ENCODE measurements at places on chromosomes 6 and 20. TPM values are rescaled to one million over a fixed set of nuclear protein-coding genes. Genes with fewer than 3 reads are reported as not detected.

DNA sequence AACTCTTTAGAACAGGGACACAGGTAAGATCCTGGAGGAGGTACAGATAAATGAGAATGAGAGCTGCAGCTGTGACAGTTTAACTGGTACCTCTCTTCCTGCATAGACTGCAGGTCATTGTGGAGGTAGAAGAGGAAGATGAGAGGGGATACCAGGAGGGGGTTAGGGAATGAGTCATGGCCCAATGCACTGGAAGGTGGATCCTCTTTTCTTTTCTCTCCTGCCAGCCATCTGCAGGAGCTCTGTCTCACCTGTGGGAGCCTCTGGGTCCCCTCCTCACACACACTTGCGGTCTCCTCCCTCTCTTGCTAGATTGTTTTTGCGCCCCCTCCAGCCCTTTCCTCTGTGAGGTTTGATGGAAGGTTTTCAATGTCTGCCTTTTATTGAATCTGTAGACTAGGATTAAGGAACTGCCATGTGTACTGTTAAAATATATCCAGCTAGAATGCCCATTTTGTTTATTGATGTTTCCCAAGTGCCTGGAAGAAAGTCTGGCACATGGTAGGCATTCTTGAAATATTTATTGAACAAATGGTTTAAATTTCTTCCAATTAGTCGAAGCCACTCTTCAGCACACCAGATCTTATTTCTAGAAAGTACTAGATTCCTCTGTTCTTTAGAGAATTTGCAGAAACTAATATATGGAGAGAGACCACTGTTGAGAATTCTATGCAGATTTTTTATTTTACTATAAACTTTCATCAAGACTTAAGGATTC lies 13.0 kb downstream of the C6orf163 start:
- H3K36me3 ChIP-seq = no peaks in the 10 kb centered on the region
- no peaks in the 10 kb centered on the region for H3K27me3 ChIP-seq
- no peak overlapping the region for H3K27ac ChIP-seq
- no peaks in the 10 kb centered on the region for H3K4me1 ChIP-seq
- no peak for DNase-seq

GRCh38 chr20:49287555-49288249 lies 9.8 kb upstream of the ZNFX1 start:
- no peak for DNase-seq
- H3K27ac ChIP-seq = no peak overlapping the region
- no peaks in the 10 kb centered on the region for H3K27me3 ChIP-seq
- no peak overlapping the region for H3K4me3 ChIP-seq

DNA sequence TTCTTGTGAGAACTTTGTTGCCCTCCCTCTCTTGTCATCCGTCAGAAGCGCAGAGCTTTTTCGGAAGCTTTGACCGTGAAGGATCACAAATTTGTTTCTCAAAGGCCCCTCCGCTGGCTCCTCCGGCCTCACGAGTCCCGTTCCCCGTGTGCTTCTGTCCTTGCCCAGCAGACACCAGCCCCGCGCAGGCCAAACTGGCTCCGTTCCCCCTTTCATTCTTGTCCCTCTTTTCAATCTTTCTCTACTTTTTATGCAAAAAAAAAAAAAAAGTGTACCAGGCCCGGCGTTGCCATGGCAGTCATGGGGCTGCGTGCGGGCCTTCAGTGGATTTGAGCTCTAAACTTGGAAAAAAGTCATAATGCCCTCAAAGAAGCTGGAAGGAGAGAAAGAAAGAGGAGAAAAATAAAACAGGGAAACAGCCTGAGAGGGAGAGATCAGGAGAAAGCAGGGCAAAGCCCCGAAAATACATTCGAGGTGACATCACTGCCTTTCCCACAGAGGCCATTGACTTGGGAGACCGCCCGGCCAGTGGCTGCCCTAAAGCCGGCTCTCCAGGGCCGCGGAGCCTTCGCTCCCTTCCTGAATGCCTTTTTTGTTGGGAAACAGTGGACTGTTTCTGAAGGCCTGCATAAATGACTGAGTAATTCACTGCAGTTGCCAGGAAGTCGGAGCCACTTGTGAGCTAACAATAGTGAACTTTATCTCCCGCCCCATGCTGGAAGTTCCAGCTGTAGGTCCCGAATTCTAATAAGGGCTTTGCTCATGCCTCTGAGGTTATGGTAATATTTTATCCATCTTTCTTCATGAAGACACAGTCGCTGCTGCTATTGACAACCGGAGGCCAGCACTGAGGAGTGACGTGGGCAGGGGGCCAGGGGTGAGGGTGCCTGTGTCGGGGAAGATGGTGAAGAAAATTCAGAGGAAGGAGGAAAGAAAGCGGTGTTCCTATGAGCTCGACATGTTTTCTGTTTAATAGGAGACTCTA lies 670.9 kb downstream of the QKI start:
- H3K27ac ChIP-seq = peak overlapping the region; percentile 70
- H3K4me1 ChIP-seq = peaks cover 12% of the 10 kb centered on the region
- no peak for DNase-seq
- no peaks in the 10 kb centered on the region for H3K27me3 ChIP-seq
- H3K4me3 ChIP-seq = no peak overlapping the region

GRCh38 chr6:14896475-14896874 lies 349.4 kb upstream of the JARID2 start:
- no peaks in the 10 kb centered on the region for H3K4me1 ChIP-seq
- no peak for DNase-seq
- no peak overlapping the region for H3K27ac ChIP-seq
- no peaks in the 10 kb centered on the region for H3K27me3 ChIP-seq
- no peaks in the 10 kb centered on the region for H3K36me3 ChIP-seq

- H3K27me3 ChIP-seq = no peaks in the 10 kb centered on the region
- no peak overlapping the region for H3K27ac ChIP-seq
- no peak overlapping the region for H3K4me3 ChIP-seq
- H3K36me3 ChIP-seq = no peaks in the 10 kb centered on the region
- DNase-seq = no peak
These were observed 47.3 kb downstream of the SLC35D3 start for GRCh38 chr6:136969433-136969832.

GRCh38 chr6:116330511-116330910 lies 40.2 kb upstream of the DSE start:
- no peaks in the 10 kb centered on the region for H3K36me3 ChIP-seq
- H3K27me3 ChIP-seq = no peaks in the 10 kb centered on the region
- H3K27ac ChIP-seq = no peak overlapping the region
- H3K4me3 ChIP-seq = no peak overlapping the region
- no peaks in the 10 kb centered on the region for H3K4me1 ChIP-seq

DNA sequence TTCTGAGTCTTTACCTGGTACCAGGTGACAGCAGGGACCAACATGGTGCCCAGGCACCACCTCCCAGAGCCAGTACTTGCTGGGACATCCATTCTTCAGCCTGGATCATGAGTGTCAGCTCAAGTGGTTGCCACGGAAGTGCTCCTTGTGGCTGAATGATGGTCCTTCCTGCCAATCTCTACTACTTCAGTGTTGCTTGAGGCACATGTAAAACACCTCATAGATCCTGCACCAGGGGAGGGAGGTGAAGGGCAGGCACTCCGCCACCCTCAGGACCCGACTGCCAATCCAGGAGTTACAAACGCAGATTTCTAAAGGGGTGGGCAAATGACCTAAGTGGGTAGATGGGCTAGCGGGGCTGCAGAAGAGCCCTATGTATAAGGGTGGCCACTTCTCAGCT lies 226.0 kb downstream of the PREX1 start:
- H3K36me3 ChIP-seq = no peaks in the 10 kb centered on the region
- no peak for DNase-seq
- no peak overlapping the region for H3K4me3 ChIP-seq
- H3K4me1 ChIP-seq = no peaks in the 10 kb centered on the region

DNA sequence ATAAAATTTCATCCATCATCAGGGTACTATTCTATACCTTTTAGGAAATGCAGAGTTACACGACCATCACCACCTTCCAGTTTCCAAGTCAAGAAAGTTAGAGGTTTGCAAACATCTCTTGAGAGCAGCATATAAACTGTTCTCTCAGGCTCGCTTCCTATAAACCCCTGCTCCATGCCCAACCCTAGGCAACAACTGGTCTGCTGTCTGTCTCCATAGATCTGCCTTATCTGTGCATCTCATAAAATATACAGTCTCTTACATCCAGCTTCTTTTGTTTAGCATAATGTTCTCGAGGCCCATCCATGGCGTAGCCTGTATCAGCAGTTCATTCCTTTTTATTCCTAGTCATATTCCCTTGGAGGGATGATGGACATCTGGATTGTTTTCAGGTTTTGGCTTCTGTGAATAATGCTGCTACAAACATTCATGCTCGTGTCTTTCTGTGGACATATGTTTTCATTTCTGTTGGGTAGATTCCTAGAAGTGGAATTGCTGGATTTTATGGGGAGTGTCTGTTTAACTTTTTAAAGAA lies 6.1 kb downstream of the PTPRT start:
- H3K4me1 ChIP-seq = peaks cover 8% of the 10 kb centered on the region
- DNase-seq = no peak
- no peak overlapping the region for H3K4me3 ChIP-seq
- H3K27ac ChIP-seq = no peak overlapping the region
- H3K36me3 ChIP-seq = no peaks in the 10 kb centered on the region

- no peak for DNase-seq
- no peak overlapping the region for H3K4me3 ChIP-seq
- H3K4me1 ChIP-seq = peaks cover 5% of the 10 kb centered on the region
- H3K27ac ChIP-seq = no peak overlapping the region
- no peaks in the 10 kb centered on the region for H3K36me3 ChIP-seq
- H3K27me3 ChIP-seq = no peaks in the 10 kb centered on the region
These were observed 2.7 kb upstream of the EDN3 start for GRCh38 chr20:59297686-59298085.

GRCh38 chr20:53949319-53949839 lies 121.0 kb downstream of the BCAS1 start:
- no peaks in the 10 kb centered on the region for H3K27me3 ChIP-seq
- no peaks in the 10 kb centered on the region for H3K36me3 ChIP-seq
- H3K4me1 ChIP-seq = peaks cover 15% of the 10 kb centered on the region
- no peak overlapping the region for H3K4me3 ChIP-seq

DNA sequence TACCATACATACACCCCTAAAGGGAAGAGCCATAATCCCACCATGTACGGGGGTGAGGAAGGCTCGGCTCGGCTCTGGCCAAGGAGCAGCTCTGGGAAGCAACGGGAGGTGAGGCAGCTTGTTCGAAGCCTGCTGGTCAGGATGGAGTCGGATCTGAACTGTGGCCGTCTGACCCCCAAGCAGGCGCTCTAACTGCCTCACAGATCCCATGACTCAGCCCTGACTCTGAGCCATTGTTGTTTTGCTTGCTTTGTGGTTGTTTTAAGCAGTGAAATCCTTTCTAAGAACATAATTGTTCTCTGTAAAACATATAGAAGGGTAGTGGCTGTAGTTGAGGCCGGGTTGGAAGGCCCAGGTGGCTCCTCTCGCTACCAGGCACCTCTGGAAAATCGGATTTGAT lies 10.9 kb downstream of the C6orf132 start:
- no peaks in the 10 kb centered on the region for H3K27me3 ChIP-seq
- DNase-seq = no peak
- H3K27ac ChIP-seq = no peak overlapping the region
- no peaks in the 10 kb centered on the region for H3K4me1 ChIP-seq

SAYSD1 gene
- total RNA-seq = 10.6 TPM

DNA sequence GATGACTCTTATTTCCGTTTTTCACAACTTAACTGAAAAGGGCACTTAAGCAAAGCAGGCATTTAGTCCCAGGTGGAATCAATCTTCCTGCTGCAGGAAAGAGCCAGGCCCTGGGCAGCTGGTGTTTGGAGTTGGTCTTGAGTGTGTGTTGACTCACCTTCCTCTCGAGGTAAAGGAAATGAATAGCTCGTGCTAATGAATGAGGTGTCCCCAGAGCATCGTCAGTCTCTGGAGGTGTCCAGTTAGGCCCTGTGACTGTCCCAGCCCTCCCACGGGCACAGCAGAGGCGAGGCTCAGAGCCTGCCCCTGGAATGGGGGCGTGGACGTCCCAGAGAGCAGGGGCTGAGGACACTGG lies 277.7 kb downstream of the NRN1 start:
- no peaks in the 10 kb centered on the region for H3K36me3 ChIP-seq
- no peak overlapping the region for H3K27ac ChIP-seq
- no peaks in the 10 kb centered on the region for H3K4me1 ChIP-seq
- H3K27me3 ChIP-seq = no peaks in the 10 kb centered on the region
- H3K4me3 ChIP-seq = no peak overlapping the region
- DNase-seq = no peak

- H3K4me3 ChIP-seq = no peak overlapping the region
- no peak for DNase-seq
- peaks cover 8% of the 10 kb centered on the region for H3K4me1 ChIP-seq
These were observed 2.8 kb downstream of the DLGAP4 start for GRCh38 chr20:36308986-36309385.

DNA sequence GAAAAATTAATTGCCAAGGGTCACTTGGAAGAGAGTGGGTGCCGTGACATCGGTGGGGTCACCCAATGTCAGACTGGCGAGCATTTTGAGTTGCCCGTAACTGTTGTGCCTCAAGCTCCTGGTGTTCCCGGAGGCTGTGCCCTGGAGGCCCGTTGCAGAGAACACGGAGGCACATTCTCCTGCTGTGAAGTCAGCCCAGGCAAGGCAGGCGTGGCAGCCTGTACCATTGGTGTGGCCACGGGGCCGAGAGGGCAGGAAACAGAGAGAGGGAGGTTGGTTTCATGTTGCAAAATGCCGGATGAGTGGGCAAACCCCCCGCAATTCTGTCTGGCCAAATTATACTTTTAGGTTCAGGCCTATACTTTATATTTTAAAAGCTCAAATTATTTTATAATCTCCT lies 81.2 kb downstream of the THBS2 start:
- H3K4me1 ChIP-seq = peaks cover 14% of the 10 kb centered on the region
- no peaks in the 10 kb centered on the region for H3K36me3 ChIP-seq
- H3K27me3 ChIP-seq = no peaks in the 10 kb centered on the region

- no peaks in the 10 kb centered on the region for H3K27me3 ChIP-seq
- H3K27ac ChIP-seq = no peak overlapping the region
- H3K4me3 ChIP-seq = no peak overlapping the region
- no peaks in the 10 kb centered on the region for H3K36me3 ChIP-seq
- peaks cover 5% of the 10 kb centered on the region for H3K4me1 ChIP-seq
These were observed 26.4 kb upstream of the ZMYND8 start for GRCh38 chr20:47382746-47383415.

NMBR gene
- not detected for total RNA-seq

DNA sequence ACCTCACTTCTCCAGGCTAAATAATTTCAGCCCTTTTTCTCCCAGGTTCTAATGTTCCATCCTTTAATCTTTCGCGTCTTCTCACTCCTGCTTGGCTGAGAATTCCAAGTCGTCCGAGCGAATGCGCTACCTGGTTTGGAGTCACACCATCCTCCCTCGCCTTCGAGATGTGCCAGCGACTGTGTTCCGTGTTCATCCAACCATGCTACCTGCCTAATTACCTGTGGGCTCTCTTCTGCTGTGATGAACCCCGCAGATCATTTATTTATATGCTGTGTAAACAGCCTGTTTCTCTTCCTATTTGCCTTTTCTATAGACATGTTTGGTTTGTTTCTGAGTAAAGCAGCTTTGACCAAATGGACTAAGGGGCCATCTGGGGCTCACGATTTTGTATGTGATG lies 83.5 kb upstream of the TMEM181 start:
- H3K27ac ChIP-seq = no peak overlapping the region
- H3K4me3 ChIP-seq = no peak overlapping the region
- no peaks in the 10 kb centered on the region for H3K36me3 ChIP-seq
- peaks cover 14% of the 10 kb centered on the region for H3K4me1 ChIP-seq
- no peak for DNase-seq

CAPN11 gene
- 2.0 TPM for total RNA-seq

Data from vagina (tissue), 2 donors.